ENCODE measurements at places on chromosomes 11 and 22.

GRCh38 chr11:36292311-36292722 lies 3.1 kb upstream of the COMMD9 start:
- DNase-seq = peak; percentile 54

GRCh38 chr11:126332221-126332711 lies 23.2 kb upstream of the ST3GAL4 start:
- DNase-seq = peak; percentile 89

GRCh38 chr11:834371-835316 lies 1.9 kb downstream of the CD151 start:
- peak; percentile 67 for DNase-seq

GRCh38 chr11:94553938-94554337 lies 10.2 kb downstream of the FUT4 start:
- DNase-seq = peak; percentile 90

DNA sequence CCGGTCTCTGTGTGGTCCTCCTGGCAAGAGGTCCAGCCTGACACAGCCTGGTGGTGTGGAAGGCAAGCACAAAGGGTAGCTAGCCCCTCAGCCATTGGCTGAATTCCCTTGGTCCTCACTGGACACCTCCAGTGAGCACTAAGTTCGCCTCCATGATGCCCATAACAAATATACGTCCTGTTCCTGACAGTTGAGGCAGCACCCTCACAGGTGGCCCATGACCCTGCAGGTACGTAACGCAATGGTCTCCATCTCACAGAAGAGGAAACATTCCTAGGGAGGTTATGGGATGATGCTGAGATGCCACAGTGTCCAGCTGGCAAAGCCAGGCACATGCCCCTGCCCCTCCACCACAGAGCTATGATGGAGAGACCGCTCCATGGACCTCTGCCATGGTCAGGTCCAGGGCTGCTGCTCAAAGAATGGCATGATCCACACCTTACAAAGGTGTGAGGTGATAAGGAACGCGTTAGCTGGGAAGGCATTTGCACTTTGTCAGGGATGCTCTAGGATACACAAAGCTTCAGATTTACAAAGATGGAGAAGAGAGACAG lies 1.4 kb upstream of the GNAZ start:
- DNase-seq = no peak

GRCh38 chr11:18065572-18065971 lies 19.5 kb upstream of the TPH1 start:
- no peak for DNase-seq

- no peak for DNase-seq
Measured at GRCh38 chr11:81104051-81104450, 1629.6 kb downstream of the FAM181B start.

DNA sequence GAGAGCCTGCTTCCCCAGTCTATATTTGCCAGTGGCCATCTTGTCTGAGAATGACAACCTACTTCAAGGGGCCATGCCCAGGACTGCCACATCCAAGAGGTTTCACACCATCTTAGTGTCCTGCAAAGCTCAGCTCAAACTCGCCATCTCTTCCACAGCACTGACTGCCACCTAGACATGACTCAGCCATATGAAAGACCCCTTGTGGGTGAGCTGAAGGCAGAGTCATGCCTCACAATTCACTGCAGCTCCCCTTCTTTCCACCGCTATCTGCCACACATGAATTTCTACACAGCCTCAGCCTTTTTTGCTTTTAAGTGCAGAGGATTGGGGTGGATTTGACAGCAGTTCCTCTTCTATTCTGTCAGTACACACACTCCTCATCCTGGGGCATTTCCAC lies 127.5 kb downstream of the GALNT18 start:
- DNase-seq = no peak

DNA sequence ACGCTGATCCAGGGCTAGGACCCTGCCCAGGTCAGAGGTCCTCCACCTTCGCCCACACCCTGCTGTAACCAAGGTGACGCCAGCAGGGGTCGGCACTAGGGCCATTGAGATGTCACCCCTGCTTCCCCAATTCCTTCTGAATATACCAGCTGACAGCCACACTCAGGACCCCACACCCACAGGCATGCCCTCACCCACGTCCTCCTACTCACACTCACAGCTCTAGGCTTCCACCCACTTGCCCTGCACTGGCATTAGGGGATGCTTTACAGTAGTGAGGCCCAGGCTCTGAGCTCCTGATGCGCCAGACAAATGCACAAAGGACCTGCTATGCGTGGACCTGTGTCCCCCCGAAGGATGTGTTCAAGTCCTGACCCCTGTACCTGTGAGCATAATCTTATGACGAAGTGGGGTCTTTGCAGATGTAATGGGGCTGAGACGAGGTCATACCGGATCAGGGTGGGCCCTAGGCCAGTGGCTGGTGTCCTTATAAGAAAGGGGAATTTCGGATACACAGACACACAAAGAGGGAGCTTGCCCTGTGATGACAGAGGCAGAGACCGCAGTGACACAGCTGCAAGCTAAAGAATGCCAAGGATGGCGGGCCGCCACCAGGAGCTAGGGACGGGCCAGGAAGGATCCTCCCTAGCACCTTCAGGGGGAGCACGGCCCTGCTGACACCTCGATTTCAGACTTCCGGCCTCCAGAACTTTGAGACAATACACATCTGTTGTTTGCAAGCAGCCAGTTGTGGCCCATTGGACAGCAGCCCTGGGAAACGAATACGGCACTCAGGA lies 11.2 kb downstream of the WNT11 start:
- DNase-seq = no peak

DNA sequence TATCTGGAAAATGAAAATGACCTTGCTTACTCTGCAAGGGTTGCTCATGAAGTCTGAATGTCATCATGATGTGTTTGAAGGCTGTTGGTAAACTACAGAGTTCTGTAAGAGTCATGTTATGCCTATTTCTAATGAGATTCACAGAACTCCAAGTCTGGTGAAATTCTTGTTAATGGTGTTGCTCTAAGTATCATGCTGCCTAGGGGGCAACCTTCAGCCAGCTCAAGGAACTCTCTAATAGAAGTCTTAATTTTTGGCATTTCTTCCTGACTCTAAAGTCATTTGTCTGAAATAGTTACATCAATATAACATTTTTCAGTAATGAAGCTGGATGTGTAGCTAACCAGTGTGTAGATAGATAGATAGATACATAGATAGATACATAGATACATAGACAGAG lies 302.8 kb downstream of the FAT3 start:
- no peak for DNase-seq

GRCh38 chr22:49961005-49961600 lies 531 bp downstream of the PIM3 start:
- peak; percentile 33 for DNase-seq

DNA sequence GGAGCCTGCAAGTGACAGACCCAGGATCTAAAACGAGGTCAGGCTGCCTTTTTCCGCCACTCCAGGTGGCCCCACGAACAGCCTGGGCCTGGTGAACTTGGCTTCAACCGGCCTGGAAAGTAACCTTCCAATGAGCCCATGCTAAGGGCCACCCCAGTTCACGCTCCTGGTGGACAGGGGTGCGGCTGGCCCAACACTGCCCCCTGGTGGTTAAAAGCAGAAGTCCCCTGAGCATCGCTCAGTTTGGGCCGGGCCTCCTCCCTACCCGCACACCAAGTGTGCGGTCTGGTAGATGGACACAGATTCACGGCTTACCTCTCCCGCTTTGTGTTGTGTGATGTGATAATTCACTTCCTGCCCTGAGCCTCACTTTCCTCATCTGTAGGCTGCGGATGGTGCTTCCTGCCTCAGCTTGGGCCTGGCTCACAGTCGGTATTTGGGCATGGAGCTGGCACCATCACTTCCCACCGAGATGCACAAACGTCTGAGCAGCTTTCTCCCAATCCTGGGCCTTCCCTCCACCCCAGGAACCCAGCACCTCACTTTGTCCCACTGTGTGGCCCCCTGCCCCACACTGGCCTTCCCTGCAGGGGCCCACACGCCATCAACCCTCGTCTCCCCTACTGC lies 13.7 kb upstream of the SEC14L3 start:
- DNase-seq = peak; percentile 26

- peak; percentile 9 for DNase-seq
Measured at GRCh38 chr11:91243051-91243450, 981.6 kb upstream of the FAT3 start.

DNA sequence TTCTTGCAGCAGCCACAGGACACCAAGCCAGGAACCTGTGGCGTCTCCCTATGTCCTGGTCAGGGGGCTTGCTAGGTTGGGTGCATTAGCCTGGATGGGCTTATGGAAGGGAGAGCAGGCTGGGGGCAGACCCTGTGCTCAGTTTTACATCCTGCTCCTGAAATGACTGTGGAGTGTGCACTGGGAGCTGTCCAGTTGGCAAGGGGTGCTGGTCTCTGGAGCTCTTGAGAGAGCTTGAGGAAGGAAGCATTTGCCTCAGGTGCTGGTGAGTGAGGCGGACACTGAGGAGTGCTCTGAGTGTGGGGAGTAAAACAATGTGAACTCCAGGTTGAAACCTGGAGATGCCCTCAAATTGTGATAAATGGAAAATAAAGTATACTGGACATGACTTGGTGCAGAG lies 3.4 kb downstream of the SCGB1D4 start:
- peak; percentile 44 for DNase-seq

- peak; percentile 21 for DNase-seq
Measured at GRCh38 chr11:118180300-118180703, 3.9 kb upstream of the SCN2B start.

DNA sequence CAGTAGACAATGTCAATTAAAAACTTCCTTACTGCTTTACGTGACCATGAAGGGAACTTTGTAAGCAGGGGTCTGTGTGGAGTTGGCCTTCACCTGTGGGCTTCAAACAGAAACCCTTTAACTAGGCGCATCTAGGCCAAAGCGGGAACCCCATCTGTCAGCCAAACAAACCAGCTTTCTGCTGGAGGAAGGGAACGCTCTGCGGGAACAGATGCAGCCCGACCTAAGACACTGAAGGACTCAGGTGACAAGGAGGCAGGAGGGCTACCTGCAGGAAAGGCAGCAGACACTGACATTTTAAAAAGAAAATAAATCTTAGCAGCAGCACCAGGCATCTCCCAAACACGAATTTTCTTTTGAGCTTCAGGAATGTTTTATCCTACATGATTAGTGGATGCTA lies 78.4 kb downstream of the CADM1 start:
- DNase-seq = no peak

DNA sequence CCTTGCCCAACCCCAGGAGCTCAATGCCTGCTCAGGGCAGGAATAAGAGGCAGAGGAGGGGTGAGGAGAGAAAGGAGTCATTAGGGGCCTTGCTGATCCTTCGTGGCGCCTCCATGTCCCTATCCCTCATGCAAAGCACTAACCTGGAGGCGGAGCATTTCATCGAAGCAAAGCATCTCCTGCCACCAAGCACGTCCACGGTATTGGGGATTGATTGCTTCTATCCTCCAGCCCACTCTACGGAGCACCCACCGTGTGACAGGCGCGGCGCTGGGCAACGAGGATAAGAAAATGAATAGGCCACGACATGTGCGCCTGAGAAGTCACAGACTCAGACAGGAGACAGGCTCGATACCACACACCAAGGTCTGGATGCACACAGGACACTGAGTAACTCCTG lies 67.0 kb downstream of the IGLL1 start:
- no peak for DNase-seq

DNA sequence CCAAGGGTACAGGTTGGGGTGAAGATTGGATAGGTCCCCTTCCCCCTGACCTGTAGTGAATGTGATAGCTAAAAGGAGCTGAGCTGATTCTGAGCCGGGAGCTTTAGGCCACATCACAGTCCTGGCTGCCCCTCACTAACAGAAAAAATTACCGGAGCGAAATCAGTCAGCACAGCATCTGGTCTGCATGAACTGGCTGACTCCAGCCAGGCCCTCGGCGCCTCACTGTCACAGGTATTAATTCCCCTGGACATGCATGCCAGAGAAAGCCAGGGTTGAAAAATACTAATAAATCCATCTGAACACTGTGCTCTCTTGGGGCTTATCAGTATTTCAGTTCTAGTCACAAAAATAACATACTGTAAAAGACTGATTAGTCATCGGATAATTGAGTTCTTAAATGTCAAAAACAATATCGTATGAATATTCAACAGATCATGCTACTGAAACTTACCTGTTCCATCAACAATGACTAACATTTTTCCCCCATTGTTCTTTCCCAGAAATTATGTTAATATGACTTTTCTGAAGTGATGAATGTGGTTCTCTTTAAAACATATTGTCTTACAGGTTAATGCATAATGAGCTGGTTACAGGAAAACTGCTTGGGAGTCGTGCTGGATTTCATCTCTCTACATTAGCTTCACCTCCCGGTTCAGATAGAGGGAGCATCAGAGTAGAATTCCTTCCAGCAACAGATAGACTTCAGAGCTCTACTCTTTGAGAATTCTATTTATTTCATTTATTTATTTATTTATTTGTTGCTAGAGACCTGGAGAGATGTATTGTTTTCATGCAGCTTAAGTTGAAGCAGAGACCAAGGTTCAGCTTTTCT lies 387.7 kb downstream of the NXPE2 start:
- DNase-seq = no peak

GRCh38 chr11:40921246-40921645 lies 538.2 kb downstream of the LRRC4C start:
- no peak for DNase-seq

- no peak for DNase-seq
Measured at GRCh38 chr11:132464939-132465338, 1067.4 kb downstream of the OPCML start.

- peak; percentile 80 for DNase-seq
Measured at GRCh38 chr11:108302121-108302785, 79.4 kb downstream of the ATM start.

DNA sequence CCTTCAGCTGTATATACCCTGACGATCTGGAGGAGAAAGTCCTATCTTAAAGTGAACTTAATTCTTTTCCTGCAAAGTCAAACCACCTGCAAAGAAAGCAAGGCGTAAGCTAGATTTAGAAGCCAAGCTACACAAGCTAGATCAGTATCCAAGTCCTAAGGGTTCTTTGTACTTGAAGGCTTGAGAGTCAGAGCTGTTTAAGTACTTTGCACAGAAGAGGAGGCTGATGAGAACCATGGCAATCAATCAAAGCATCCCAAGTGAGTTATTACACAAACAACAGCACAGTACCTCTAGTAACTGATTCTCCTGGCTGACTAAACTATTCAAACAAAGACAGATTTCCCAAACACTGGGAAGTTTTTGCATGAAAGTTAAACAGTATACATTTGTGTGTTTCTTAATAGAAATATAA lies 1.9 kb downstream of the CDON start:
- no peak for DNase-seq

GRCh38 chr11:115623021-115623451 lies 118.8 kb upstream of the CADM1 start:
- DNase-seq = peak; percentile 80

DNA sequence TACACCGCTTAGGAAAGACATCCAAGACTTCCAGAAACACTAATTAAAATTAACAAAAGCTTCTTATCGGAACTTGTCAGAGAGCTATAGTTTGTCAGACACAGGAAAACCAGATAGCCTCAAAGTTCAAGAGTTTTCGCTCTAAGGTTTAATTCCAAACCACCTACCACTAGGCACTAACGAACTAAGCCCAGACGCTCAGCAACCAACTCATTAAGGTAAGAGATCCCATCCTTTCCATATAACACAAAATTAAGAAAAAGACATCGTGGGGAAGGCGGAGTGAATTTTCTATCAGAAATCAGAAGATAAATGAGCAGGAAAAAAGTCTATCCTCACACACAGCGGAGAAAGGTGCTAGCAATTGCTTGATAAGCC lies 382 bp downstream of the IMMP1L start:
- peak; percentile 7 for DNase-seq

- DNase-seq = peak; percentile 23
Measured at GRCh38 chr11:70128435-70128906, 50.4 kb downstream of the ANO1 start.

Data from iris pigment epithelial cell (primary cell).